ENCODE measurements at places on chromosomes 11 and 22.

DNA sequence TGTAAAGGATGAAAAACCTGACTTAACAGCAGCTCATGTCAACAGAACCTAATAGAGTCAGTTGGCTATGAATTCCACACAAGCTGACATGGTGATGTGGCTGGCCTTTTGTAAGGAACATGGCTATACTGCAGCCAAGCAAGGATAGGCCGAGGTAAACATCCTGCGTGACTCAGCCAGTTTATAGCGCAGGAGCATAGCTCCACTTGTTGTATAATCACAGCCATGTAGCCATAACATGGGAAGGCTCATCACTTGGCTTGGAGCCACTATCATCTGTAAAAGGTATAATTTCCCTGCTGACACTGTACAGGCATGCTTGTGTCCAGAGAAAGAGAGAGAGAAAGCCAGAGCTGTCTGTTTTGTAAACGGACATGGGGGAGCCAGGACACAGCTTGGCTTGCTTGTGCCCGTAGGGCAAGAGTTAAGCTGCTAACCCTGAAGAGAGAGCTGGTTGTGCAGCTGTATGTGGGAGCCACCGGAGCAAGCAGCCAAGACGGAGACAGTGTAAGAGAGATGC, 104.4 kb upstream of the PLET1 start:
- no peak for DNase-seq

- DNase-seq = no peak
Observed at GRCh38 chr22:37244922-37245722, 1.1 kb upstream of the RAC2 start.

GRCh38 chr11:85359859-85360258, 267.3 kb downstream of the DLG2 start:
- no peak for DNase-seq

DNA sequence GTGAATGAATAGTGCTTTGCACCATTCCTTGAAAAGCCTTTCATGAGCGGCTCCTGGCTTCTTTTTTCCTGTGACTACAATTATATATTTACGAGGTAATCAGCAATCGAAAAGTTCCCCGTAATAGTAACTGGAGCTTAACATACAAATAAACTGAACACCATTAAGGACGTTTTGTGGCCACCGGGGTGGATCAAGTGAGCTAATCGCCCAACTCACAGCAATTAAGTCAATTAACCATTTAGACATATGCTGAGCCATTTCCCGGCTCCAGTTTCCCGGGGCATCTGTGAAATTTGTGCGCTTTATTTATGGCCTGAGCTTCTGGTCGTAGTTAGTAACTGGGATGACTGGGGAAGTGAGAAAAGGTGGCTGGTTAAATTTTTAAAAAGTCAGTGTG, 465.2 kb downstream of the MIAT start:
- no peak for DNase-seq

DNA sequence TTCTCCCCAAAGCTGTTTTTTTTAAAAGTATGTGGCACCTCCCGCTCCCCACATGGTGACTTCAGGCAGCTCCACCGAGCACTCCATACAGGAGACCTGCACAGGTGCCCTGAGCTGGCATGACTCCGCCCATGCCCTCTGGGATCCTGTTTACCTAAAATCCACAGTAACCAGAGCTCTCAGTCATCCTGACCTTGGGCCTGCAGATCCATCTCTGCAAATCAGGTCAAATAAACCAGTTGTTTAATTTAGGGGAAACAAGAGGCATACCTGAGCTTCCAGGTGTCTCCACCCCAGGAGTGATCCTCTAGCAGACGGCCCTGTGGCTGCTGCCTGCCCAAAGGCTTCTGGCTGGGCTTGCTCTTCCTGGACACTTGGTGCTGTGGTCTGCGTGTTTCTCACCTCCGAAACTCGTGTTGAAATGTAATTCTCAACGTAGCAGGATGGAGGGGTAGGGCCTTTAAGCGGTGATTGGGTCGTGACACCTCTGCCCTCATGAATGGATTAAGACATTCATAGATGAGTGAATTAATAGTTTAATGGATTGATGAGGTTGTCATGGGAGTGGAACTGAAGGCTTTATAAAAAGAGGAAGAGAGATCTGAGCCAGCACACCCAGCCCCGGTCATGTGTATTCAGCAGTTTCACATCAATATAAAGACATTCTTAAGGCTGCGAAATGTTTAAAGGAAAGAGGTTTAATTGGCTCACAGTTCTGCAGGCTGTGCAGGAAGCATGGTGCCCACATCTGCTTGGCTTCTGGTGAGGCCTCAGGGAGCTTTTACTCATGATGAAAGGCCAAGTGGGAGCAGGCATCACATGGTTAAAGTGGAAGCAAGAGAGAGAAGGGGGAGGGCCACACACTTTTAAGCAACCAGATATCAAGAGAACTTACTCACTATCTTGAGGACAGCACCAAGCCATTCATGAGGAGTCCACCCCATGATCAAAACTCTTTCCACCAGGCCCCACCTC, 34.1 kb downstream of the LINC01488 start:
- no peak for DNase-seq

DNA sequence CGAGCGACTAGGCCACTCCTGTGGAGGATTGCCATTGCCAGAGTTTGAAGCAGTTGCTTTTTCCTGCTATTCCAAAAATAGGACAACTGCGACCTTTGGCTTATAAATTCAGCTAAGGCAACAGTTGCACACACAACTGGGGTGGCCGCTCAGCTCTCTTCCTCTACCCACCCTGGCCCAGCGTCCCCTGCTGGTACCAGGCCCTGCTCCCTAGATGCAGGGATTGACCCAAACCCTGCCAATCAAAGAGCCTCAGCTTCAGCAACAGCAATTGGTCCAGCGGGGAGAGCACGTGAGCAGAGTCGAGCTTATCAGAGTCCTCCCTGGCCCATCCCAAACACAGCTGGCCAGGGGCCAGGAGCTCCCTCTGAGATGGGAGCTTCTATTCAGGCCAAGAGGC, 22.0 kb upstream of the CABP2 start:
- DNase-seq = no peak

DNA sequence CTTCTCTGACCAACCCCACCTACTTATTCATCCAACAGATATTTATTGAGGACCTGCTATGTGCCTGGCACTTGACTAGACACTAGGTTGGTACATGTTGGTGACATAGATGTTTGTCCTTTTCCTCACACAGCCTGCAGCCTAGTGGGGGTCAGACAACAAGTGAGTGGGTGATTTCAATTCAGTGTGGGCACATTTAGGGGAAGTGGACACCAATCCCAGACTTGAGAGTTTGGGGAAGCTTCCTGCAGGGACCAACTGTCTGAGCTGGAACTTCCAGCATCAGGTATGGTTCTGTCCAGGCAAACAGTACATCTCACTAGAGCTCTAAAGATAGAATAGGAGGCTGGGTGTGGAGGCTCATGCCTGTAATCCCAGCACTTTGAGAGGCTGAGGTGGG, 5.8 kb upstream of the BCL9L start:
- no peak for DNase-seq

DNA sequence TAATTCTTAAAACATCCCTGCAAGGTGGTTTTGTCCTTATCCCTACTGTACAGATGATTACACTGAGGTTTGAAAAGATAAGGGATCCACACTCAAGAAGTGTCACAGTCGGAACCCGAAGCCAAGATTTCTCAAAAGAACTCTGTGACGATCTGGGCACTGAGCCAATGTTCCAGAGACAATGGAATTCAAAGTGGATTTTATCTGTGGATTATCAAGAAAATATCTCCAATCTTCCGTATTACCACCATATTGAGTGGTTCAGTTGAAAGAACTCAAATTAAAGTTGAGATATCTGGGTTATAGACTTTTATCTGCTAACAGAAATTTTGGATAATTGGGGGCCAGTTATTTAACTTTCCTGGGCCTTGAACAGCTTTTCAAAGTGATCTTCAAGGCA, 100.0 kb upstream of the GRAMD1B start:
- no peak for DNase-seq

GRCh38 chr11:65066805-65067291, 8.5 kb upstream of the NAALADL1 start:
- no peak for DNase-seq

GRCh38 chr22:44628273-44628672, 73.7 kb upstream of the PRR5 start:
- no peak for DNase-seq

DNA sequence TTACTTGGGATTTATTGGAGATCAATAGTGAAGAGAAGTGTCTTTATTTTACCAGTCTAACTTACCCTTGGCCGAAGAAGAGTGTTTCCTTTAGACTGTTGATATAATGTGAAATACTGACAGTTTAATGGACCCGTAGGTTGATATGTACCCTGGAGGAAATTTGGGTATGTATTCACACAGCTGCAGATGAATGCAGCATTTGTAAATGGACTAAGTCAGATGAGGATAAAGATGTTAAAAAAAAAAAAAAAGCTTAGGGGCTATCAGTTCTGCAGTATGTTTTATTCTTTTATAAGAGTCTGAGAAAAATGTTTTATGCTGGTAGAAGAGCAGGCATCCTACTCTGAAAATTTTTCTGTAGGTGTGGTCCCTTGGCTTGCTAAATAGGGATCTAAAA, 2.7 kb downstream of the REXO2 start:
- DNase-seq = no peak

GRCh38 chr11:88522624-88523385, 185.3 kb upstream of the CTSC start:
- DNase-seq = no peak

GRCh38 chr11:72026090-72026489, 27.4 kb downstream of the IL18BP start:
- no peak for DNase-seq

DNA sequence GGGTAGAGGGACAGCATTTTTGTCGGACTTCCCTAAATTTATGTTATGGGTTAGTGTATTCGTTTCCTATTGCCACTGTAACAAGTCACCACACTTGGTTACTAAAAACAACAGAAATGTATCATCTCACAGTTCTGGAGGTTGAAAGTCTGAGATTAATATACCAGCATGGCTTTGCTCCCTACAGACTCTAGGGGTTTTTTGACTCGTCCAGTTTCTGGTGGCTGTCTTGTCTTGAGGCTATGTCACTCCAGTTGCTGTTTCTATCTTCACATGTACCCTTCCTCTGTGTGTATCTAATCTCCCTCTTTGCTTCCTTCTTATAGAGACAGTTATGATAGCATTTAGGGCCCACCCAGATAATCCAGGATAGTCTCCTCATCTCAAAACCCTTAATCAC, 9.1 kb upstream of the CCDC179 start:
- no peak for DNase-seq

DNA sequence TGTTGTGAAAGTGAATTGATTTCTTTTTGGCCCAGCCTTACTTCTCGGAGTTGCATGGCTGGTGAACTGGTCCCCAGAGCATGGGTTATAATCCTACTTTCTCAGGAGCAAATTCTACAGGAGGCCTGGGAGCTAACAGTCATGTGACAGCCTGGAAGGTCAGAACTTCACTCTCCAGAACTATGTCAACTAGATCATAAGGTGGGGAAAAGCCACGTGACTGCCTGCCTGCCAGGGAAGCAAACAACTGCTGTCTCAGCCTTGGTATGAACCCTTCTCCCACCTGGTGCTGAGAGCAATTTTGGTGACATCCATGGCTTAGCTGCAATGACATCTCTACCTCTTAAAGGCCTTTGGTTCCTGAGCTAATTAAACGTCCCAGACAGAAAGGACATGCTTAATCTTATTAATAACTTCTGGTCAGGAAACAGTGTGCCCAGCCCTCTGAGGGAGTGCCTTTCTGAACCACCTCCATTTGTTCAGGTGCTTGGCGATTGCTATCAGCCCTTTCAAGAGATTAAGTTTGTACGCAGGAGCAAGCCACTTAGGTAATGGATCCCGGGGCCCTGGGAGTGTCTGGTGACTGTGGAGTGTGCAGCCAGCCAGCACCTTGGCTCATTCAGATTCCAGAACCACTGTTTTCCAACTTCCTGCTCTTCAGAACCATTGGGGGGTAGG, 1.4 kb upstream of the CREB3L1 start:
- DNase-seq = no peak

GRCh38 chr11:11916981-11917399, 75.2 kb downstream of the USP47 start:
- DNase-seq = no peak

GRCh38 chr11:71194710-71195109, 57.7 kb downstream of the SHANK2 start:
- no peak for DNase-seq

DNA sequence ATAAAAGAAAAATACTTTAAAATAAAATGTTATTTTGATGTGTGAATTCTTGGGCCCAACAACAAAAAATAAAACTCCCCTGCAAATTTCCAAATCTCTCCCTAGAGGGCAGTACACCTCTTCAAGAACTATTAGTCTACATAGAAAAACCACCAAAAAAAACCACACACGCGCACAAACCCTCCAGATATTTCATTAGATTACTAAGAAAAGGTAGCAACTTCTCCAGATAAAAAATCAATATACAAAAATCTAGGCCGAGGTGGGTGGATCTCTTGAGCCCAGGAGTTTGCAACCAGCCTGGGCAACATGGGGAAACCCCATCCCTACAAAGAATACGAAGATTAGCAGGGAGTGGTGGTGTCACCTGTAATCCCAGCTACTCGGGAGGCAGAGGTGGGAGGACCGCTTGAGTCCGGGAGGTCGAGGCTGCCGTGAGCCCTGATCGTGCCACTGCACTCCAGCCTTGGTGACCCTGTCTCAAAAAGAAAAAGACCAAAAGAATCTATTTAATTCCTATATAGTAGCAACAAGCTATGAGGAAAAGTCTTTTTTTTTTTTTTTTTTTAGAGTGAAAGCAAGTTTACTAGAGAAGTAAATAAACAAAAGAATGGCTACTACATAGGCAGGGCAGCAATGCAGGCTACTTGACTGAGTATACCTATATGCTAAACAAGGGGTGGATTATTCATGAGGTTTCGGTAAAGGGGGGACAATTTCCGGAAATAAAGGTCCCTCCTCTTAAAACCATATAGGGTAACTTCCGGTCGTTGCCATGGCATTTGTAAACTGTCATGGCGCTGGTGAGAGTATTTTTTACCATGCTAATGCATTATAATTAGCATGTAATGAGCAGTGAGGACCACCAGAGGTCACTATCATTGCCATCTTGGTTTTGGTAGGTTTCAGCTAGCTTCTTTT, 13.1 kb downstream of the B3GNT6 start:
- peak; percentile 82 for DNase-seq

GRCh38 chr11:102177126-102177525, 66.9 kb downstream of the YAP1 start:
- DNase-seq = no peak

GRCh38 chr11:72924568-72925190, 110.5 kb downstream of the ATG16L2 start:
- no peak for DNase-seq

GRCh38 chr11:28910926-28911325, 802.7 kb downstream of the METTL15 start:
- DNase-seq = no peak
